ENCODE measurements at places on chromosomes 16 and 17.
A peak's percentile ranks its signal among the peaks of the same experiment; 100 is the strongest.

GRCh38 chr17:30117675-30118081 is 1.1 kb downstream of the NSRP1 start:
- DNase-seq = peak; percentile 3

DNA sequence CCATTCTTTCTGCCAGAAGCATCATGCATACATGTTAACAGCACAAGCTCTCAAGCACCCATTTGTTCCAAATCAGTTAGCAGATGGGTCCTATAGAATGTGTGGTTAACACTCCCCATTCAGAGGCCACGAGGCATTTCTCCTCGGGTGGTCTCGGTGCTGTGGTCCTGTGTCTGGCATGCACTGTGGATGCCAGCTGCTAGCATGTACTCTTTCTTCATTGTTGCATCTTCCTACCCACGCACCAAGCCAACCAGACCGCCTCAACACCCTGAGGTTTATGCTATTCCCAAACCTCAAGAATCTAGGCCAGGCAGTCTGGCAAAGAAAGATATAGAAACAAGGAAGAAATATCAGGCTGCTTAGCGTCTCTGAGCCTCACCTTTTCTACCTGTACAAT is 27.8 kb upstream of the MRTFB start:
- DNase-seq = no peak

DNA sequence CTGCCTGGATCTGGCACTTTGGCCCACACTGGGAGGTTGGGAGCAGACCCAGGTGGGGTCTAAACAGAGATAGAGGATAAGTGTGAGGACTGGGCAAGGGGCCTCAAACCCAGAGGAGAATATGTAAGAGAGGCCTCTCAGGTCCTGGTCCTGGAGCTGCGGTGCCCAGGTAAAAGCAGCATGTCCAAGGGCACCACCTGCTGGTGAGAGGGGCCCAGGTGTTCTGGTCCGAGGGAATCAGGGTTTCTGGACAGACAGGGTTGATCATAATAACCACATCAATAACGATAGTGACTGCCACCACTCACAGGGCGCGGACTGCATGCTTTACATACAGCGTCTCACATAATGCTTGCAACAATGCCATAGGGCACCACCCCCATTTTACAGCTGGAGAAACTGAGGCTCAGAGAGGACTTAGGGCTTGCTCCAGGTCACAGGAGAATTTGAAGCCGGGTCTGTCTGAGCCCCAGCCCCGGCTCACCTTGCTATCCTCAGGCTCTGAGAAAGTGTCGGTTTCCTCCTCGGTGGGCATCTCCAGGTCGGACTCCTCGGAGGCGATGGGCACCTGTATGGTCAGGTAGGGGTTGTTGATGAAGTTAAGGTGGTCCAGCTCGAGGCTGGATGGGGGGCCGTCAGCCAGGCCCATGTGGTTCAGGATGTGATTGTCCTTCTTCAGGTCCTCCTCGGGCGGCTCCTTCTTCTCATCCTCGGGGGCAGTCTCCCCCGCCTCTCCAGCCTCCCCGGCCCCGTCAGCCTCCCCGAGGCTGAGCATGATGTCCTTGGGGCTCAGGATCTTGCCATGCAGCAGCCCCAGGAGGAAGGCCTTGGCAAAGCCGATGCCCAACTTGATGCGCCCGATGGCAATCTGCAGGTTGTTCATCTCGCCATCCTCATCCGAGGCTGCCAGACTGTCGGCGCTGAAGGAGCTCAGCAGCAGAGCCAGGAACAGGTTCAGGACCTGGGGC is 19.1 kb upstream of the CD79B start:
- no peak for DNase-seq

- DNase-seq = no peak
Measured at GRCh38 chr16:76466871-76467270, 189.7 kb downstream of the CNTNAP4 start.

- DNase-seq = no peak
Measured at GRCh38 chr17:78125138-78125913, 3.2 kb downstream of the TMC6 start.

DNA sequence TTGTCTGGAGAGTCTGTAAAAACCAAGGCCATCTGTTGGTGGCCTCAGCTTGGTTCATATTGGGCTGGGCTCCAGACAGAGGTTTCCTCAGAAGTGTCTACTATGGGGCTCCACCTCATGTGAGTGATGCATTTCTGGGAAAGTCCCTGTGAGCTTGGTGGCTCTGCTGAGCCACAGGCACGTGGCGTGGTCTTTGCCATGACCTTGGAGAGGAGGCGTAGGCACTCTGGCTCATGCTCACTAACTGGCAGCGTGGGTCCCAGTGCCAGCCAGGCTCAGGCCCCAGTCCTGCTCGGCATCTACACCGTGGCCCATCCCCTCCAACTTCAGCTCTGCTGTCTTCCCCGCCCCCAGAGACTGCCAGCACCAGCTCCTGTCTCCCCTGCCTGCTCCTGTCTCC is 10.7 kb upstream of the SMTNL2 start:
- DNase-seq = no peak

GRCh38 chr17:21297597-21297996 is 13.1 kb downstream of the MAP2K3 start:
- DNase-seq = no peak

DNA sequence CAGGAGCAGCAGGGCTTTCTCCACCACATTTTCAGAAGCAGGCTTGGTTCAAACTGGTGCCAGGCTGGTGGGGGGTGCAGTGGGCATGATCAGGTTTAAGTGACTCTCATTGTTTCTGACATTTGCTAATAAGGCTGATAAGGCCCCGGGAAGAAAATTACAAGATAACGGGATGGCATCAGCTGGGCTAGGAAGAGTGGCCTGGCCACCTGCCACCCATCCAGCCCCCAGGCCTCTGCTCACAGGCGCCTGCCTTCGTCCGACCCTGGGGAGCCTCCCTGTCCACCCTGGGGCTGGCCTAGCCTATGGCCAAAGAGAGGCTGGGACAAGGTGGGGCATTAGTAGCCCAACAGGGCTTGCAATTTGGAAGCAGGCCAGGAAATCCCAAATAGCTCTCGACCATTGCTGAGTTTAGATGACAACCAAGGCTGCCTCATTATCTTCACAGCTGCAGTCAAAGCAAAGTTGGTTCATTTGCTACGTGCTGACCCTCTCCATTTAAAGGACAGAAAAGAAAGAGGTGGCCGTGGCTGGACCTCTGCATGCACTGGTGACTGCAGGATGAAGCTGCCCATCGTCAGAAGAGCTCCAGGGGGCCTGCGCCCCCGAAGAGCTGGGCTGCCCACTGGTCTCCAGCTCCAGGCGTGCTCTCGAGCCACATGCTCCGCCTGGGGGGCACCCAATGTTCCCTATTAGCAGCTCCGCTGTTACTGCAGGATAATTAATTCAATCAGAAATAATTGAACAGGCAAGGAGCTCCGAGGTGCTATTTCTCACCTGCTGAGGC is 44.9 kb downstream of the PEMT start:
- peak; percentile 32 for DNase-seq

DNA sequence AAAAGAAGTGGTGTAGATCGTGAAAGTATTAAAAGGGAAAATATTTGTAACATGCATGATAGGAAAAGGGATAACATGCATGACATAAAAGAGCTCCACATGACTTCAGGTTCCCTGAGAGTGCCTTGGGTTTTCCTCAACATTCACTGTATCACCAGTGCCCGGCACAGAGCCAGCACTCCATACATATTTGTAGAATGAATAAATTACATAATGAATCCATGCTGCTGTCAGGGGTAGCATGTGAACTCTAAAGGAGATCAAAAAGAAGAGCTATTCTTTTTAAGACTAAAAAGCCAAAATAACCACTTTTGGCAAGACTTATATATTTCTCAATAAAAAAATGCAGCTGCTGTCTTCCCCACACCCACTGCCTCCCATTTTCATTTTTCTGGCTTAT is 2.7 kb upstream of the ZNF594 start:
- DNase-seq = no peak

DNA sequence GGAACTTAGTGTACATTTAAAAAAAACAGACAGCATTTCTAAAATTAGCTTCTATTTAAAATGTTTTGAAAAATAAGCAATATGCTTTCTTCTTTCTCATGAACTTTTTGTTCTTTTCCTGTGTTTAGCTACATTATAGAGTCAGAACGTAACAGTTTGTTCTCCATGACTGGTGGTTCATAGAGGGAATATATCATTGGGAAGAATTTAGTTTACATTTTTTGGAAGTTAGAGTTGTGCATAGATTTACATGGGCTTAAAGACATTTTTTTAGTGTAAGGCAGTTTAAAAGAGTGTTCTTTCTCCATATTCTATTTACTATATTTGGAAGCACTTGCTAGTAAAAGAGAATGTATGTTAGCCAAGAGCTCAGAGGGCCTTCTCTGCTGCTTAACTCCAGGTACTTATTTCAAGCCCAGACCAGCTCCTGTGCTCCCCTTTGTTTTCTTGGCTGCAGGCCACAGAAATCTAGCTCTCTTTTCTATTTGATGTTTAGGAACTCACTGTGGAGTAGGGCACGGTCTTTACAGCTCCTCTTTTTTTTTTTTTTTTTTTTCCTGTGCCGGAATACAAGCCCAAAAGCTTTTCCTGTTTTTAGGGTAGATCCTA is 20.2 kb downstream of the AP2B1 start:
- peak; percentile 21 for DNase-seq

DNA sequence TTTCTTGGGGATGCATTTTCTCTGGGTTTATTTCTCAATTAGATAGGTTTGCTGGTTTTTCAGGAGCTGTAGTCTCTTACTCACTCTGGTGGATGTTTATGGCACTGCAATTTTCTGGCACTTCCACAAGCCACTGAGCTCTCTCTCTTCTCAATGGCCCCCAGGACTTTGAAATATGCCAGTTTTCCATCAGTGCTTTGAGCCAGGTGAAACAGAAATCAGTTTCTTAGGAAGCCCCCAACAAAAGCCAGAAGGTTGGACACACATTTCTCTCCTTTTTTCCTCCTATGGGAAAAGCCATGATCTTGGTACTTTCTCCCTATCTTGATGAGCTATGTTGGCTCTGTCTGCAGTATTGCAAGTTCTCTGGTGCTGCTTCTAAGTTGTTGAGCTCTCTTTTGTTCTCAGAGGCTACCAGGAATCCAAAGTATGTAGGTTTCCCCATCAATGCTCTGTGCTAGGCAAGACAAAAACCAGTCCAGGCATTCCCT is 90.7 kb upstream of the SMIM36 start:
- no peak for DNase-seq

GRCh38 chr16:12339686-12340085 is 363.2 kb downstream of the SNX29 start:
- DNase-seq = no peak

- DNase-seq = no peak
Measured at GRCh38 chr17:1555651-1556471, 6.7 kb downstream of the PITPNA start.

- DNase-seq = no peak
Measured at GRCh38 chr17:69492410-69493071, 78.0 kb downstream of the MAP2K6 start.

GRCh38 chr17:81018044-81018802 is 16.7 kb upstream of the BAIAP2 start:
- DNase-seq = no peak

- no peak for DNase-seq
Measured at GRCh38 chr16:8590811-8591210, 500 bp upstream of the TMEM114 start.

- no peak for DNase-seq
Measured at GRCh38 chr16:11506741-11507305, 79.9 kb downstream of the LITAF start.

DNA sequence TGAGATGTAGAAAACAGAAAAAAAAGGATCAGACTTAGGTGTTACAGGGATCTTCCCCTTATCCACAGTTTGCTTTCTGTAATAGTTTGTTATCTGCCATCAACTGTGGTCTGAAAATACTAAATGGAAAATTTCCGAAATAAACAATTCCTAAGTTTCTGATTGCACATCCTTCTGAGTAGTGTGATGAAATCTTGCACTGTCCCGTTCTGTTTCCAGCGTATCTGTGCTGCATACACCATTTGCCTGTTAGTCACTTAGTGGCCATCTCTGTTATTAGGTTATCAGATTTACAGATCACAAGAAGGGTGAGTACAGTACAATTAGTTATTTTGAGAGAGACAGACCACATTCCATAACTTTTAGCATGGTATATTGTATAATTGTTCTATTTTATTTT is 185.6 kb upstream of the CPHXL start:
- no peak for DNase-seq

DNA sequence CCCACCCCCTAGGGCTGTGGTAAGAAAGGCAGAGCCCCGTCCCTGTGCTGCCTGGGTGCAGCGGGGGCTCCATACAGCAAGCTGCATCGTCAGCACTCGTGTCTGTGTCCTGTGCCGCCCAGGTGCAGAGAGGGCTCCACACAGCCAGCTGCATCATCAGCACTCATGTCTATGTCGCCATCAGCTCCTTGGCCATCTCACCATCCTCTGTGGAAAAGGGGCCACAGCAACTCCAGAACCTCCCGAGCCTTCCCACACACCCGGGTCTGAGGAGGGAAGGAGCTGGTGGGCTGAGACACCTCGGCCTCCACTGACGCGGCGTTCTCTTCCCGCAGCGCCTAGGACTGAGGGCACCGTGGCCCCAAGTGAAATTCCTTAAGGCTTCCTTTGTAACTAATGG is 72.9 kb upstream of the CHMP6 start:
- no peak for DNase-seq

- no peak for DNase-seq
Measured at GRCh38 chr17:45372325-45372869, 55.6 kb upstream of the MAP3K14 start.

GRCh38 chr17:62998166-62998565 is 32.1 kb downstream of the TANC2 start:
- DNase-seq = no peak

GRCh38 chr17:69593716-69594115 is 179.2 kb downstream of the MAP2K6 start:
- DNase-seq = no peak

DNA sequence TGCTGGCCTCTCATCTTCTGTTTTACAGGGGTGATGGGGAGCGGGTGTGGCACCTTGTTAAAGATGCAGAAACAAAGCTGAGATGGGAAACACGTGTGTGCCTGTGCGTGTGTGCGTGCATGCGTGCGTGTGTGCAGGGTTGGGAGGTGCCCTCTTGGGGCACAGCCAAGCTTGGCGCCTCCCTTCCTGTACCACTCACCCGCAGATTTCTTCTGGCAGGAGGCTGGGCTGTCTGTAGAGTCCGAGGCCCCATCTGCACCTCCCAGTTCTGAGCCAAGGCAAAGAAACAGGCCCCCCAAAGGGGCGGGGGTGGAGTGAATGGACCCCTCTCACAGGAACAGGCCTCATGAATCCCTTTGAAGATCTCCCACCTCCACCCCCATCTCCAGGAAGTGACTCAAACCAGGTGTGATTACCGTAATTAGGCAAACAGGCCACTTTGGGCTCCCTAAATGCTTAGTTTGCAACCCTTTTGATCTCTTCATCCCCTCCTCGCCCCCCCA is 20.9 kb downstream of the TNS4 start:
- no peak for DNase-seq

Data from NCI-H1105 treated with DMSO at 0.1 percent for 48 hours (cell line).